ENCODE measurements at places on chromosomes 2 and 18. TPM values are rescaled to one million over a fixed set of nuclear protein-coding genes. Genes with fewer than 3 reads are reported as not detected.

The LIMS3 gene
- not detected for total RNA-seq

- no peak for DNase-seq
Observed at GRCh38 chr2:234399451-234400246, 97.2 kb downstream of the ARL4C start.

The CRYGB gene
- total RNA-seq: not detected

- DNase-seq: no peak
Observed at GRCh38 chr2:188512456-188512855, 220.8 kb downstream of the GULP1 start.

- no peak for DNase-seq
Observed at GRCh38 chr2:238231809-238232208, 8.0 kb downstream of the HES6 start.

The RGPD3 gene
- 0.28 TPM for total RNA-seq

DNA sequence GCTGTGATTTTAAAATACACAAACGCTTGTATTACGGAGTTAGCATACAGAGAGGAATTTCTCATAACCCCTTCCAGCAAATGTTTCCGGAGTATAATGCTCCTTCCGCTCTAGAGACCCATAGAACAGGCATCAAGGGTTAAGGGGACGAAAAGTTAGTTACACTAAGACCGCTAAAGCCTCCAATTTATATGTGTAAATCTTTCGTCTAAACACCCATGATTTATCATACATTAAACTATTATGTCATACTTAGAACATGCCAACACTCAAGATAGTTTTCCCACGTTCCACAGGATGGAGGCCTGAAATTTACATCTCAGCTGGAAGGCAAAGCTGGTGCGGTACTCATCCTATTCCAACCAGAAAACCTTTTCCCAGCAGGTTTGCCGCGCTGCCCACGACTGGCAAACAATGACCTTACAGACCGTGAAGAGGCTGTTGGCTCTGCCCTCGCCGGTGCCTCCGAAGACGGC, 650 bp downstream of the ORMDL1 start:
- no peak for DNase-seq

GRCh38 chr2:134327367-134327766, 73.5 kb downstream of the MGAT5 start:
- DNase-seq: no peak

DNA sequence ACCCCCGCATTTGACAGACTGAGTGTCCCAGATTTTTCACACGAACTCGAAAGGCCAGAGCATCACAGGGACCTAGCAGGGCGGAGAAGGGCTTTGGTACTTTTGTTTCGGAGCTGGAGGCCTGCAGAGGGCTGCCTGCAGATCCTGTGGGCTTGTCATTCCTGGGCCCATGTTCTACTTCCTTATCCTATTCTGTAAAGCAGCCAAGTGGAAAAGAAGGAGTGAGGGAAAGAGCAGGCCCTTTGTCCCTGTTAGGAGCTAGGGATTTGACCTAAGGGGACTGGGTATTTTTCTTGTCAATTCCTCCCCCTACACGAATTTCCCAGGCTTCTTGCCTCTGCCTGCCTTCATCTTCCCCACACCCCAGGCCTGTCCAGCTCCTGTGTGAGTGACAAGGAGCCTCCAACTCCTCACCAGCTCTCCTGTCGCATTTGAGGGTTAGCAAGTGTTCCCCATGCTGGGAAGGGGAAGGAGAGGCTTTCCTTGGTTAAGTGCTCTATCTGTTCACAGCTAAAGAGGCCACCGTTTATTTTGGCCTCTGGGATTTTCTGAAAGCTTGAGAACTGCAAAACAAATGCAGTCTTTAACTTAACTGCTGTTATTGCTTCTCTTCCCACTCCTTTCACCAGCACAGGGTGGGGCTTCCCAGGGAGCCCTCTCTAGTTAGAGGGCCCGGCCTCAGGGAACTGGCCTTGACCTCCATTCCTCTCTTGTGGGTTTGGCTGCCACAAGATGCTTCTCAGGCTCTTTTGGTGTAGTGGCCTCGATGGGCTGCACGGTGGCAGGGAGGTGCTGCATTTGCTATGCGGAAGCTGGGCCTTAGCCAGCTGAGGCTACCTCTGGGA, 61.2 kb downstream of the SGPP2 start:
- no peak for DNase-seq

The L3MBTL4 gene
- total RNA-seq: 0.41 TPM

DNA sequence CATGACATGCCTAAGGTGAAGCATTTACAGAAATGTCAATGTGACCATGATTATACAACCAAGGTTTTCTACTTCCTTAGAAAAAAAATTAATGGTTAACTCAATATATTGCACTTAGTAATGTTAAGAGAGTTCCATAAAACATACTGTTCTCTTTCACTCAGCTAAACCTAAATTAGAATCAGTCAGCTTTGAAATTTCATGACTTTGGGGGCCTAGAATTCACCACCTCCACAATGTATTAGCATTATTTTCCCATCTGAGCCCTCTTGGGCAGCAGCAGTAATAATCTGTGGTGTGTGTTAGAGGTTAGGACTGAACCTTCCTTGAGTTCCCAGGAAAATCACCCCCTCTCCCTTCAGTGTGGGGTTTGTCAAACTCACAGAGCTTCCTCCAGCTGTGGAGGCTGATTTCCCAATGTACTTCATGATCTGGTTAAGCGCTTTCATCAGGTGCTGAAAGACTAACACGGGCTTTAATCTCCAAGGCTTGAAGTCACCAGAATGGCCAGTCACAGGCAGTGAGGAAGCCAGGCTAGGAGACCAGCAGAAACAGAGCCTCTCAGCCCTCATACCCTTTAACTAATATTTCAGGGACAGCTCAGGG, 7.1 kb upstream of the UPP2 start:
- DNase-seq: no peak

GRCh38 chr2:239145106-239145505, 255.7 kb downstream of the HDAC4 start:
- no peak for DNase-seq

- DNase-seq: no peak
Observed at GRCh38 chr18:74399091-74399887, 57.8 kb downstream of the DIPK1C start.

DNA sequence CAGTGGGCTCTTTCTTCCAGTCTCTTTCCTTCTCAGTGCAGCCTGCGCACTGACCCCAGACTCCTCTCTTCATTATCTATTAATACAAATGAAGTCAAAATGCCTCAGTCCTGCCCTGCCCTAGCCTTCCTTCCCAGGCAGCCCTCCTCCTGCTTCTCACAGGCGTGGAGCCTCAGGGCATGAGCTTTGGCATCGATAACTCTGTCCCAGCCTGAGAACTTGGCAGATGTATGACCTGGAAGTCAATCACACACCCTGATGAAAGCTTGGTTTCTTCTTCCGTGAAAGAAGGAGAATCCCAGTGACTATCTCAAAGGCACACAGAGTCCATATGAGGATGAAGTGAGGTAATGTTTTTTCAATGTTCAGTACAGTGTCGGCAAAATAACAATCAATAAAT, 600.7 kb upstream of the ID2 start:
- no peak for DNase-seq

GRCh38 chr2:114034742-114035141, 144.9 kb downstream of the ACTR3 start:
- DNase-seq: no peak

GRCh38 chr2:1010415-1010930, 59.8 kb downstream of the SNTG2 start:
- DNase-seq: no peak

DNA sequence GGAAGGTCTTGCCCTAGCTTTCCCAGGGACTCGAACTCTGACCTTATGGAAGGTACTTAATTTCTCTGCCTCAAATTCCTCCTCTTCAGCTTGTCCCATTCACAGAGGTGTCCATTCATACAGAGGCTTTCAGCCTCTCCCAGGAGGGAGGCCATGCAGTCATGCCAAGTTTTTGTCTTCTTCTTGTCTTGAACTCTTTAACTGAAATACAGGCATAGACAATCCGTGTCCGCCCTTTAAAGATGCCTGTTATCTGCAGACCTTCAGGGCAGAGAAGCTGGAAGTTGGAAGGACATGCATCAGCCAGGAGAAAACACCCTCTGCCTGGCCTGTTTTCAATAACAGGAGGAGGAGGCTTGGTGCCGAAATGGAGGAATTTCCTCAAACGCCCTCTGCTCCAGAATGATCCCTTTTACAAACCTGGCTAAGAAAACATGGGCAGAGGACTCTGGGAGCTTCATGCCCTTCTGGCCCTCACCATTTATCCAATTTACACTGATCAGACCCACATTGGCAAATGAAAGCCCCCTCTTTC, 308.3 kb downstream of the MYCN start:
- no peak for DNase-seq

The EPHA4 gene
- 65.5 TPM for total RNA-seq

DNA sequence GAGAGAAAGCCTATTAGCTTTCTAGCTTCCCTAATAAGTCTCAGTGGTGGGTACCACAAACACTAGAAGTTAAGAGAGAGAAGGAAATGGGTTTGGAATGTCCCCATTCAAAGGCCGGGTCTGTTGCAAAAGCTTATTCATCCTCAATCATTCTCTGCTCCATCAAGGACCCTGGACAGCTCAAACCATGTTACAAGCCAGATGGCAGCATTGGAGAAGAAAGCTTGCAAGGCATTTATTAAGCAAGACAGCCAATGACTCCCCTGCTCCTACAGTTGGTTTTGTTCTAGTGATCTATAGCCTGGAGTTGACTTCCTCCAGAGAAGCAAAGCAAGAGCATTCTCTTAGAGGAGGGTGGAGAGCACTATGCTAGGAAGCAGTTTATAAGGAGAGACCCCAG, 86.9 kb upstream of the LMAN1 start:
- no peak for DNase-seq

GRCh38 chr2:10185046-10185445, 62.5 kb downstream of the RRM2 start:
- DNase-seq: no peak

DNA sequence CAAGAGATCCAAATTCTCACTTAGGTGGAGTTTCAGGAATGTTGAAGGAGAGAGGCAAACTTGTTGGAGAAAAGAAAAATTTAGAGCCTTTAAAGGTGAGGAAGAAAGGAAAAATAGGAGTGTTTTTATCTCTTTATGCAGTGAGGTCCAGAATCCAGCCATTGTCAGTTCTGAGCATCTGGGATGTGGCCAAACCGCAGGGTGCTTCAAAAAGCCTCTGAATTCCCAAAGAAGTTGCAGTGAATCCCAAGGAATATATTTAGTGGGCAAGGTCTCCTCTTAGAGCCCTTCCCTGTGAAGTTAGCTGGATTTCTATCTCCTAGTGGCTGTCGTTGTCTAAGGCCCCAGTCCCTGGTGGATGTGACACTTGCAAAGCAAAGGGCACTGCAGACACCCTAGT, 51.2 kb downstream of the MTCL1 start:
- DNase-seq: no peak

All from CD8-positive, alpha-beta T cell (primary cell).